GM06990 (cell line): ENCODE measurements at places on chromosomes 7 and 10.

GRCh38 chr7:45670227-45670626 is 96.1 kb downstream of the ADCY1 start:
- DNase-seq = no peak

DNA sequence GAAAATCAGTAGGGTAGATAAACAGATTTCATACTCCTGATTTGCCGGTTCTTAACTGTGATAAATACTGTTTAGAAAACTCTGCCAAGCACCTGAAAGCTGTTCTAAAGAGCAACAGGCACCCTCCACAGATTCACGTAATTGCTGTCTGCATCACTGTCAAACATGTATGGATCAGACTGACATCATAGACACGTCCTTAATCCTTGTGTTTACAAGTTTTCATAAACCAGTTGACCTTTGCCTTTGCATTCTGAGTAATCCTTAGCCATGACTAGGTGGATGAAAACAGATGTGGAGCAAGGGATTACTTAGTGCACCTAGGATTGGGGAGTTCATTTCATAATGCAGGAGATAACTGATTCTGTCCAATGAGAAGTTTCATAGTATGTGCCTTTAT is 41.6 kb downstream of the SLC39A12 start:
- no peak for DNase-seq

DNA sequence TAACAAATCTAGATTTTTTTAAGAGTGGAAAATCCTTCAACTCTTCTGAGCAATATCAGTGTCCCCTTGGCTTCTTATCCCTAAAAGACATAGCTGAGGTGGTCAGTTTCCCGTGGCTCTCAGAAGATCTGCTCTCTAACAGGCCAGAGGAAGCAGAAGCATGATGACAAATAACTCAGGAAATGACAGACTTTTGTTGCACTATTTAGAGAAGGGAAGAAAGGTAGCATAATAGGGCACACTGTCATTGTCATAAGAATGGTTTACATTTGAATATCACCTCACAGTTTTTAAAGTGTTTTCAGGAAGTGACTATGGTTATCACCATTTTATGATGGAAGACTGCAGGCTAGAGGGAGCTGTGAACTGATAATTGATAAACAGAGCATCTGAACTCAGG is 33.6 kb upstream of the RAPGEF5 start:
- no peak for DNase-seq

DNA sequence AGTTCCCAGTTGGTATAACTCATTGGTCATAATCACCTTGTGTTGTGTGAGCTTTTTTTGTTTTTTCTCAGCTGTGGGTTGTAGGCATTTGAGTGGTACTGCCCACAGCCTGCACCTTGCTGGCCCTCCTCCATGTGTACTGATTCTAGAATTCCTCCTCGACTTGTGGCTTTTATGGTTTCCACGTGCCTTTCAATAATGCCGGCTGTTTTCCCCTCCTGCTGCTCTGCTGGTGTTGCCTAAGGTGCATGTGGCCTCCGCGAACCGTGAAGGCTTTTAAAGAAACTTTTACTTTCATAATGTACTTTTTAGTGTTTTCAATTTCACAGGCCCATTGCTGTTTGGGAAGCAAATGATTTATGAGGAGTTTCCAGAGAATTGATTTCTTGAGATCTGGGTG is 518.0 kb downstream of the REEP3 start:
- DNase-seq = no peak

DNA sequence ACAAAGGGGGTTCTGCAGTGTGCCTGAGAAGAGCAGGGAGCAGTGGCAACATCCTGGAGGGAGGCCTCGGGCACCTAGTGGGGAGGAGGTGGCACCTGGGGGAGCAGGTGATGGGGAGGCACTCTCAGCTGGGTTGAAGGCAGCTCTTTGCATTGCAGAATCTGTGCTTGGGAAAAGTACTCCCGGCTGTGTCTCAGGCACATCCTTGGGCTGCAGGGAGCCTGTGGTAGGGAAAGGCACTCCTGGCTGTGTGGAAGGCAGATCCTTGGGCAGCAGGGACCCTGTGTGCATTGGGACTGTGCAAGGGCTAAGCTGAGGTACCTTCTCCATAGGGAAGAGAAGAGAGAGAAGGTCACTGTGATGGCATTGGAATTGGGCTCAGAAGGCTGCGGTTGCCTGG is 52.8 kb upstream of the ANTXRL start:
- DNase-seq = no peak

GRCh38 chr10:650441-650851 is 39.0 kb downstream of the DIP2C start:
- no peak for DNase-seq

GRCh38 chr10:13643016-13643415 is 56.3 kb downstream of the PRPF18 start:
- no peak for DNase-seq
